ENCODE measurements at places on chromosomes 16 and 17. TPM values are rescaled to one million over a fixed set of nuclear protein-coding genes. Genes with fewer than 3 reads are reported as not detected.

DNA sequence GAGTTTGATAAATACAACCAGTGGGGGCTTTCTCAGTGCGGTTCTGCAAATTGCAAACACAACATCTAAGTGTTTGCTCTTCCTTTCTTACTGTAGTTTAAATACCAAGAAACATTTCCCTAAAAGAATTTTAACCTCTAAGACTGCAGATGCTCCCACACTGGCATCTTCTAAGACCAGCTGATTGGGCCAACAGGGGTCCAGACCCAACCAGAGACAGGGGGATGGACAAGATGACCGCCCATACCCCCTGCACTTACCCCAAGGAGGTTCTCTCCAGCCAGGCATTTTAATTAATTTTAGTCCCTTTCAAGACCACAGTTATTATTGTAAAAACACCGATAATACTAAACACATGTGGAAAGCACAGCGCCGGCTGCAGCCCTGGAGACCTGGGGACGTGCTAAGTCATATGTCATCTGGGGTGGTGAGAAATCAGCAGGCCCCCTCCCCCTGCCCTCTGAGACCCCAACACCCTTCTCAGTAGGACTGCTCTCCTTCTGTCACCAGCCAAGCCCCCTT is 242.3 kb downstream of the SOX9 start:
- DNase-seq, result no peak

GRCh38 chr17:48013876-48014594 is 23.6 kb downstream of the COPZ2 start:
- DNase-seq, result no peak

GRCh38 chr16:870856-871561 is 70.5 kb upstream of the GNG13 start:
- no peak for DNase-seq

GRCh38 chr16:11218604-11218962 is 37.4 kb downstream of the SOCS1 start:
- no peak for DNase-seq

DNA sequence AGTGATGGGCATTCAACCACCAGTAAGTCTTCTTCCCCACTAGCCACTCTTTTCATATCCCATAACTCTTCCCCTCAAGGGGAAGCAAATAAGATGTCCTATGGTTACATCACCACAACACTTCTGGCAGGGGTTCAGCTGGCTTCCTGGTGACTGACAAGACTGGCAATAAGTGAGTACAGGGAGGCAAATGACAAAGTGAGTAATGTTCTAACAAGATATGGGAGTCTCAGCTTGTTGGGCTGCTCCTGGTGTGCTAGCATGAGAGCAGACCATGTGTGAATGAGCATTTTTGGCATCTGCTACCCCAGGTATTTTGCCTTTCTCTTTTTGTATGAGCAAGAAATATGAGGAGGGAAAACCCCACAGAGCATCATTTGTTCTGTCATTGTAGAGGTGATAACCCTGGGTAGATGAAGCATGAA is 9.9 kb downstream of the TMIGD1 start:
- peak; percentile 60 for DNase-seq

- no peak for DNase-seq
Observed at GRCh38 chr17:850851-851763, 69.0 kb downstream of the MRM3 start.

DNA sequence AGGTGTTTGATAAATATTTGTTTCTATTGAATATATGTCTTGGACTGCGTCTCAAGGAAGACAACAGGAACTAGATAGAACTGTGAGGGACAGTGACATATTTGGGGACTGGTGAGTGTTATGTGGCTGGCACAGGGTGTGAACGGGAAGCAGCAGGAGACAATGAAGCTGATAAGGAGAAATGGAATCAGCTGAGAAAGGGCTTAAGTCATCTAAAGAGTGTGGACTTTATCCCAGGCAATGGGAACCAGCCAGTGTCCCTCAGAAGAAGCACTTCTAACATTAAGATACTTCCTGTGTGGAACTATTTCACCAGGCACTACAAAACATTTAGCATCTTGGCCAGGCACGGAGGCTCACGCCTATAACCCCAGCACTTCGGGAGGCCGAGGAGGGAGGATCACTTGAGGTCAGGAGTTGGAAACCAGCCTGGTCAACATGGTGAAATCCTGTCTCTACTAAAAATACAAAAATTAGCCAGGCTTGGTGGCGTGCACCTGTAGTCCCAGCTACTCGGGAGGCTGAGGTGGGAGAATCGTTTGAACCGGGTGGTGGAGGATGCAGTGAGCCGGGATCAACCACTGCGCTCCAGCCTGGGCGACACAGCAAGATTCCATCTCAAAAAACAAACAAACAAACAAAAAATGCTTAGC is 41.2 kb downstream of the ARHGAP17 start:
- DNase-seq, result no peak

NLRC3 gene
- 1.6 TPM for total RNA-seq

DNA sequence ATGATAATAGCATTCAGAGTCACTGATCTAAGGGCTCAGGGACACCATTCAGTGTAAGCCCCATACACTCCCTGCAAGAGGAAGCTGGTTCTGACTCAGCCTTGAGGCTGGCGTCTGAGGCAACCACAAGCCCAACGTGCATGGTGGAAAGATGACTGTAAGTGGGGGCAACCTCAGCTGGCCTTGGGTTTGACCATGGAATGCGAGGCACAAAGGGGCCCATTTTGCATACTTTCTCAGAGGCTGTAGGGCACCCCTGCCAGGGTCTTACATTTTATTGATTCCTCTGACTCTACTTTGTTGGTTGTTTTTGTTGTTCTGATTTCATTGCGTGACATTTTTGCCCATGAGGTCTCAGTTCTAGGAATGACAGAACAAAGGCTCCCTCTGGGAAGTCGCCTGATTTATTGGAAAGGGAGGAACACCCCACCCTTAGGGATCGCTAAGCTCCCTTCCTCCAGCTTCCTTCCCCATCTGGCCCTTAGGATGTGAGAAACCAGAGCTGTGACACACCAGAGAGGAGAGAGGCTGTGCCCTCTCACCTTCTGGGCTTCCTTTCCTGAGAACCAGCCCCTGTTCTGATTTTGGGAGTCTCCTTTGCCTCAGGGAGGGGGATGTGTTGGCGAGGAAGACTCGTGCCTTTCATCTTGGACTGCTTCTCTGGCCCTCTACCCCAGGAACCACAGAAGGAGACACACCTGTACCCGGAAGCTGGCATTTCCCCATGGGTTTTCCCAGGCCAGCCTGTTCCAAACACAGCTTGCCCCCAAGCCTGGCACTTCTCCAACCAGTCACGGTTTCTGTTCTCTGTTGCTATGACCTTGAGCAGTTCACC is 5.6 kb upstream of the CIITA start:
- peak; percentile 62 for DNase-seq

DNA sequence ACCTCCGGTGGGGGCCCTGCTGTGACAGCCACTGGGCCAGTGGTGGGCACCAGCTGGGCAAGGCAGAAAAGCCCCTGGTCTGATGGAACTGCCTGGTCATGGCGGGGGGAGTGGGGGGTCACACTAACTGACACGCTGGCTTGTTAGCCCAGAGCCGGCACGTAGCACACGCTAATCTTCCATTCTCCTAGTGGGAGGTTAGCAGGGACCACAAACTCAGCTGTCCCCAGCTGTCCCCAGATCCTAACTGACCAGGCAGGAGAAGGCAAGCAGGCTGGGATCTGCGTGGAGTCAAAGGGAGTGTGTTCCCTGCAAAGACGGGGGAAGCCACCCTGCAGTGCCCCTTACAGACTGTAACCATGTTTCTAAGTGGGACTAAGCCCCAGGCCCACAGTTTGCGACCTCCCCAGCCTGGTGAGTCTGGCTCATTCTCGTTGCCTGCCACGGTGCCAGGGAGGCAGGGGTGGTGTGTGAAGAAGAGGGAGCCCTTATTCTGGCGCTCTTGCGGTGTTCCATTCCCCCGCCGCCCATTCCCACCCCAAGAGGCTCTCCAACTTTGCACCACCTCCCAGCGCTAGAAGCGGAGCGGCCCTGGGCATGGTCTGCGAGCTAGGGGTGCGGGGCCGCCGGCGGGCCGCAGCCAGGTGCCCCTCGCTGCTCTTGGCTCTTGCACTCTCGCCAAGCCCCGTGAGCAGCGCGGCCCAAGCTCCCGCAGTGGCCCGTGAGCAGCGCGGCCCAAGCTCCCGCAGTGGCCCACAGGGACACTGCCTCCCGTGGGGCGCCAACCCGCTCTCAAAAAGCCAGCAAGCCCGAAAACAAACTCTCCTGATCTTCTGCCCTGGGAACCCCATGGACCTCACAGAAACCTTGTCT is 12.1 kb upstream of the ZNF423 start:
- no peak for DNase-seq

HLF gene
- 21.4 TPM for total RNA-seq

DNA sequence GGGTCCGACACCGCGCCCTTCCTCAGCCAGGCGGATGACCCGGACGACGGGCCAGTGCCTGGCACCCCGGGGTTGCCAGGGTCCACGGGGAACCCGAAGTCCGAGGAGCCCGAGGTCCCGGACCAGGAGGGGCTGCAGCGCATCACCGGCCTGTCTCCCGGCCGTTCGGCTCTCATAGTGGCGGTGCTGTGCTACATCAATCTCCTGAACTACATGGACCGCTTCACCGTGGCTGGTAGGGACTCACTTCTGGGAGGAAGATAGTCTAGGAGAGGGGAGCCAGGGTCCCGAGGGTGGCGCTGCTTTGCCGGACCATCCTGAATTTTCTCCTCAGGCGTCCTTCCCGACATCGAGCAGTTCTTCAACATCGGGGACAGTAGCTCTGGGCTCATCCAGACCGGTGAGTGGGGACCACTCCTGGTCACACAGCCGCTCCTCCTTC is 601 bp downstream of the SPNS1 start:
- DNase-seq, result no peak

Data from sciatic nerve (tissue), 2 donors.